AG09309 (cell line): ENCODE measurements at places on chromosomes 16 and 17.

DNA sequence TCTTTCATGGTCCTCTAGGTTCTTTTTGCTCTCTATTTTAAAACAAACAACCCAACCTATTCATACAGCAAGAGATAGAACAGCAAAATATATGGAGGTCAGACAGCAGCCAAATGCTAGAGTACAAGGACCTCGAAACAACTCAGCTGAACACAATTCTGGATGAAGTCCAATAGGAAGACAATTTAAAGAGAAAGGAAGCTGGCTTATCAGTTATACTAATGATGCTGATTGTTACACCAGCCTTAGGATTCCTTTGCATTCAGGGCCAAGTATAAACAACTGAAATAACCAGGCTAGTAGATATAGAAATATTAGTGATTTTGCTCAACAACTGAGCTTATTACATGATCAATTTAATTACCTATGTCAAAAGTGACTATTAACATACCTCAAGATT, 2.5 kb downstream of the SSH2 start:
- no peak for DNase-seq

GRCh38 chr16:1777375-1778199, 4.7 kb upstream of the MRPS34 start:
- no peak for DNase-seq

GRCh38 chr16:8173111-8173644, 417.1 kb downstream of the TMEM114 start:
- DNase-seq = no peak

- DNase-seq = no peak
These were observed 37.8 kb downstream of the KLHDC4 start for GRCh38 chr16:87728026-87728425.

- DNase-seq = peak; percentile 78
These were observed 9.0 kb downstream of the STAT5B start for GRCh38 chr17:42266918-42267766.

- DNase-seq = no peak
These were observed 20.2 kb downstream of the TENT4B start for GRCh38 chr16:50173316-50173715.

- no peak for DNase-seq
These were observed 27.2 kb downstream of the PEMT start for GRCh38 chr17:17564323-17564722.

GRCh38 chr16:49601576-49601975, 228.0 kb downstream of the C16orf78 start:
- no peak for DNase-seq

GRCh38 chr17:39787743-39788484, 50.2 kb downstream of the GRB7 start:
- no peak for DNase-seq

- peak; percentile 95 for DNase-seq
These were observed 11.3 kb upstream of the CHST6 start for GRCh38 chr16:75506574-75506973.

DNA sequence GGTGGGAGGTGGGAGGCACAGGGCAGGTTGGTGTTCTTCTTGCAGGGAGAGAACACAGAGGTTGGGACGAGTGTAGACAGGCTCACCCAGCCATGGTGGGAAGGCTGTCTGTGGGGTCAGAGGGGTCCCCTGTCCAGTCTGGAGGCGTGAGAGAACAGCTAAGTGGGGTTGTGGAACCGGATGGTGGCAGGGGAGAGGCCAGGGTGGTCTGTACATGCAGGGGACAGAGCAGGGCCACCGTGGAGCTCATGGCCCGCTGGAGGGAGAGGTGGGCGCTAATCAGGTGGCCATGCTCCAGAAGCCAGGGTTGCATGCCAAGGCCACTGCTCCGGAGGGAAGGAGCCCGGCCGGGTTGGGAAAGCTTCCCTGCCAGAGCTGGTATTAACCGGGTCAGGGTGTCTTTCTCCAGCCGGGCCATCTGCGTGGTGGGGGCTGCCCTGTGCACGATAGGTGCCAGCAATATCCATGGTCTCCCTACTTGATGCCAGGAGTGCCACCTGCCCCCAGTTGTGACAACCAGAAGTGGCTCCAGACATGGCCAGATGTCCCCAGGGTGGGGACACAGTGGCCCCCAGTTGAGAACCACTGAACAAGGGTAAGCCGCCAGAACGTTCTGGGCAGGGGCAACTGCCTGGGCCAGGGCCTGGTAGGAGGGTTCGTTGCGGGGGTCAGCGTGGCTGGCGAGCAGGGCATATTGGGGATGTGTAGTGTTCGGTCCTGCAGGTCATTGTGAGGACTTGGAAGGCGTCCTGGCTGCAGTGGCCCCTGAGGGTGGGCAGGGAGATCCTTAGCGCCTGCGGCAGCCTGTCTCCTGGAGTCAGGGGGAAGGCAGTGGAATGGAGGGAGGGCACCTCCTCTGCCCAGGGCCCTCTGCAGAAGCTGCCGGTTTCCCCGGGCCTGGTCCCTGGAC, 5.1 kb downstream of the SNN start:
- DNase-seq = no peak

- DNase-seq = no peak
These were observed 53.9 kb upstream of the MON1B start for GRCh38 chr16:77137045-77137444.

GRCh38 chr17:1328437-1328836, 49.0 kb downstream of the TRARG1 start:
- no peak for DNase-seq

DNA sequence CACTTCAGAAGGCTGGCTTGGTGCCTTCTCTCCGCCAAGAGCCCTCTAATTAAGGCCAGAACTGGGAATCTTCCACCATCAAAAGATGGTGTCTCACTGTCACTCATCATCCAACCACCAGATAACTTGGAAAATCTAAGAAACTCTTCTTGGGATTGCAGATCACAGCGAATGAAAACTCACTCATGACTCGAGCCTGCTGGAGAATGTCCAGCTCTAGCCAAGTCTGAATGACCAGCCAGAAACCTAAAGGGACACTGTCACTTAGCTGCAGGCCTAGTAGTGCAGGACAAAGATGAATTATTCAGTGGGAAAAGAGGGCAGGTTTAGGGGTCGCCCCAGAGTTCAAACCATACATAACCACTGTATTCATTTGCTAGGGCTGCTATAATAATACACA, 107.8 kb downstream of the XYLT1 start:
- no peak for DNase-seq

GRCh38 chr17:2442166-2442565, 41.3 kb upstream of the MNT start:
- no peak for DNase-seq

DNA sequence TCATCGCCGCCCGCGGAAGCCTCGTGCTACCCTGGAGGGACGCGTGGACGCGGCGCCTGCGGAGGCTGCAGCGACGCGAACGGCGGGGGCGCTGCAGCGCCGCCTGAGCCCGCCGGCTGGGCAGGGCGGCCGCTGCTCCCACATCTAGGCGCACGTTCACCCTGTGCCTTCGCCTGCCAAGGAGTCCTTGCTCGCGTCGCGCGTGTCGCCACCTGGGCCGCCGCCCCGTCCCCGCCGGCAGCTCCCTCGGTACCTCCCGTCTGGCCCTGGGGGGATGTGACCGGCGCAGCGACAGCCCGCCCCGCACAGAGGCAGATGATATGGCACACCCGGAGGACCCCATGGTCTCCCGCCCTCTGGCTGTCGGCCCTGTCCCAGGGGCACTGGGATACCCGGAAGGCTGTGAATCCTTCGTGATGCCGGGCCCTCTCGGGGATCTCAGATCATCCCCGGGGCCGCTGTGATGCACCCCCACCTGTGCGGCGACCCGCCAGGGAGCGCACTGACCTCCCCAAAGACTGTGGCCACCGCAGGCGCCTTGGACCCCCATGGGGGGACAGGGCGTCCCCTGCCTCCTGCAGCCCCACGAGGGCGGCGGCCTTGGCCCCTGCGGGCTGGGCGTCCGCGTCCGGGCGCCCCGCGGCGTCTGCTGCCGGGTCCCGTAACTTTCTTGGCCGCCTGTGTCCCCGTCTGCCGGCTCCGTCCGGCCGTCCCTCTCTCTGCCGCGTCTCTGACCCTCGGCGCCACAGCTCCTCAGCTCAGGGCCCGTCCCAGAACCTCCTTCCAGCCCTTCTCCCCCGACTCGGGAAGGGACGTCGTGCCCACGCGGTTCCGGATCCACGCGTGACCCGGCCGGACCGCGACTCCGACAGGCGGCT, 689 bp upstream of the TBC1D24 start:
- DNase-seq = no peak

GRCh38 chr17:37761059-37761458, 16.2 kb upstream of the HNF1B start:
- no peak for DNase-seq

DNA sequence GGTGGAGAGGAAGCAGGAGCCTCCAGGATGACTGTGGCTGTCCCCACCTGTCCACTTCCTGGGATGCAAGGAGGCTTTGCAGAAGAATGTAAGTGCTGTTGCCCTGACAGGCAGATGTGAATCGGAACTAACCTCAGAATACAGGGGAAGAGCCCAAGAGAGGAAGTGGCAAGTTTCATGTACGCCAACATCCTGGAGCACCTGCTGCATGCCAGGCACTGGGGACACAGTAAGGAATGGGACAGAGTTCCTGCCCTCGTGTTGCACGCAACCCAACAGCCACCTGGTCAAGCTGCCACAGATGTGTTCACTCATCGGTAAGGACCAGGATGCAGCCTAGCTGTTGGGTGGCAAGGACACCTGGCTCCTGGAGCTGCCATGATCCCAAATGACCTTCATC, 98.6 kb upstream of the RPL38 start:
- no peak for DNase-seq

- no peak for DNase-seq
These were observed 220.7 kb upstream of the KCNJ16 start for GRCh38 chr17:69854225-69854780.

DNA sequence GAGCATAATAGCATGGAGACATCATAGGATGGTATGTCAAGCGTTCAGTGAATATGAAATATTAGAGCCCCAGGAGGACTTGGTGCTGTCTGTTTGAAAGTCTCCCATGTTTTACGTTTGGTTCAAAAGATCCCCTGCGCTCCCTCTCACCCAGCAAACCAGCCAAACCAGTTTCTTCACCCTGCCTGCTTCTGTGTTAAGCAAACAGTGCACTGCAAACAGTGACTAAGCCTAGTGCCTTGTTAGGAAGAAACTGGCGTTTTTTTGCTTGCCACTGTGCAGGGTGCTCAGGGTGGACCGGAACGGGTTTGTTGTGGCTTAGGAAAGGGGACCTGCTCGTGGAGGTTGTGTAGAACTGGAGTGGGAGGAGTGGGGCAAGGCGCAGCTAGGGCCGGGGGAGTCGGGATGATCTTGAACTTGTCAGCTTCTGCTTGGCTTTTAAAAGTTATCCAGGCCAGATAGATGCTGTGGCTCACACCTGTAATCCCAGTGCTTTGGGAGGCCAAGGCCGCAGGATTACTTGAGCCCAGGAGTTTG, 7.7 kb downstream of the CDH1 start:
- no peak for DNase-seq

GRCh38 chr17:9371019-9371418, 204.6 kb downstream of the STX8 start:
- DNase-seq = peak; percentile 58

DNA sequence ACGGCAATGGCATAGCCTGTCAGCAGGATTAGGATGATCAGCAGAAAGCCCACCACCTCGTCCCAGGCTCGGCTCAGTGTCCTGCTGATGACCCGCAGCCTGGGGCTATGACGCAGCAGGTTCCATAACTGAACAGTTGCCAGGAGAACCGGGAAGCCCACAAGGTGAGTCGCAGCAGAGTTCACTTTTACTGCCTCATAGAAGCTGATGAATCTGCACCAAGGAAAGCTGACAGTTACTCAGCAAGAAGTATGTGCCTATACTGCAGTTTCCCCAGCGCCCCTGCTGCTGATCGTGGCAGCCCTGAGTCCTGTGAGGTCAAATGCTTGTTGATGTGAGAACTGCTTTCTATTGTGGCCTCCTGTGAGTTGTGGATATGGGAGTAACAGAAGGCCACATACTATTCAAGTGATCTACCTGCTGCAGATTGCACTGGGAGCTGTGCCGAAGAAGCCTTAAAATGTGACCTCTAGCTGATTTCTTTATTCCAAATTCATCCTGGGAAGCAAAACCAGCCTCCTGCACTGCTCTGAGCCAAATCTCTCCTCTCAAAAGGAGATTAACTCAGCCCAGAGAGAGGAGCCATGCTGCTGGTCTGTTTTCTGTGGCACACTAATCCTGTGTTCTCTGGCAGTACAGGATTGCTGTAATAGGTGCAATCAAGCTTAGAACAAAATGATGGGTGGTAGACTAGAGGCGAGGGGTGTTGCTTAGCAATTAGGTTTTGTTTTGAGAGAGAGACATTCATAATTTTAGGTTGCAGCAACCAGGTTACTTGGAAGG, 38.8 kb downstream of the IST1 start:
- DNase-seq = no peak

- no peak for DNase-seq
These were observed 6.3 kb upstream of the ERCC4 start for GRCh38 chr16:13913374-13914292.

DNA sequence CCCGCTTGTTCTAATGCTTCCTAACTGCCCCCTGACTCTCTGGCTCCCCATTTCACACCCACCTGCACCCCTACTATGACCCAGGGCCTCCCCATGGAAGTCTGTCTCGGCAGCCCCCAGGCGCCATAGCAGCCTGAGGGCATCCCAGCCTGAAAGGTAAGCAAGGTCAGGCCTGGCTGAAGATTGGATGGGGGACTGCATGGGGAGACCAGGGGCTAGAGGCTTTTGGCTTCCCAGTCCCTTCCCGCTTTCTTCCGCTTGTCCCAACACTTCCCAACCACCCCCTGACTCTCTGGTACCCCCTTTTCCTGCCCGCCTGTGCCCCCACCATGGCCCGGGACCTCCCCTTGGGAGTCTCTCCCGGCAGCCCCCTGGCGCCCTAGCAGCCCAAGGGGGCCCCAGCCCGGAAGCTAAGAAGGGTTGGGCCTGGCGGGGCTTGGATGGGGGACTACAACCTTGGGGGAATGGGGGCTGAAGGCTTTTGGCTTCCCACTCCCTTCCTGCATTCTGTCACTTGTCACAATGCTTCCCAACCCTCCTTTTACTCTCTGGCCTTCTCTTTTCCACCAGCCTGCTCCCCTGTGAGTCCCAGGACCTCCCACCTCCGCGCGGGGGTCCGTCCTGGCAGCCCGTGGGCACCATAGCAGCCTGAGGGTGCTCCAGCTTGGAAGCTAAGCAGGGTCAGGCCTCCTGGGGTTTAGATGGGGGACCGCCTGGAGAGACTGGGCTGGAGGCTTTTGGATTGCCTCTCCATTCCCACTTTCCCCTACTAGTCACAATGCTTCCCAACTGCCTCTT, 2288.4 kb downstream of the TP53TG3F start:
- no peak for DNase-seq

GRCh38 chr17:67606896-67607604, 110.7 kb upstream of the NOL11 start:
- no peak for DNase-seq

DNA sequence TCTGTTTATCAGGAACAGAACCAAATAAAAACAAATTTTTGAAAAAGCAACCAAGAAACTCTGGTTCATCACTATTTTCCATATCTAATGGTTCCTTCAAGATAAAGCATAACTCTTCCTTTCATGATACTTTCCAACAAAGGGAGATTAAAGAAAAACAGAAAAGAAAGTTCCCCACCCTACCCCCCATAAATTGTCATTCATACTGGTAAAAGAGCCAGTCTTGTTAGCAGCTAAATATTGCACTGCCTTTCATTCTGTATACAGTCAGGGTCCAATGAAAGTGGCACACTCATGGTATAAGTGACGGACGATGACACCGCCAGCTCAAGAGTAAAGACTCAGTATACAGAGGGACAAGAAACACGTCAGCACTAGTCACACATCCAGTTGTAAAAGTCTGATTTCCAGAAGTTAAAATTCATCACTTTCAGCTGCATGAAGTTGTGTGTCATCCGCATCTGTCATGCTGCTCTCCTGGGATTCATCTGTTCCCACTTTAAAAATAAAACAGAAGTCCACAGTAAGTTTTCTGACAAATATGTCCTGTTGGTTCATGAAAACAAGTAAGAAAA, 68.5 kb downstream of the CDC27 start:
- DNase-seq = peak; percentile 41
